ENCODE measurements at places on chromosomes 6 and 20. TPM values are rescaled to one million over a fixed set of nuclear protein-coding genes. Genes with fewer than 3 reads are reported as not detected.

Gene SOBP
- total RNA-seq = 0.17 TPM

Gene ADGRB3
- total RNA-seq = 0.11 TPM

Gene ZNF165
- total RNA-seq = 12.1 TPM

Gene CUL7
- total RNA-seq = 18.6 TPM

Gene SLC16A10
- total RNA-seq = 2.9 TPM

Gene SLC22A2
- total RNA-seq = not detected

Gene DPPA5
- not detected for total RNA-seq

Gene ASIP
- not detected for total RNA-seq

Gene PACRG
- not detected for total RNA-seq

DNA sequence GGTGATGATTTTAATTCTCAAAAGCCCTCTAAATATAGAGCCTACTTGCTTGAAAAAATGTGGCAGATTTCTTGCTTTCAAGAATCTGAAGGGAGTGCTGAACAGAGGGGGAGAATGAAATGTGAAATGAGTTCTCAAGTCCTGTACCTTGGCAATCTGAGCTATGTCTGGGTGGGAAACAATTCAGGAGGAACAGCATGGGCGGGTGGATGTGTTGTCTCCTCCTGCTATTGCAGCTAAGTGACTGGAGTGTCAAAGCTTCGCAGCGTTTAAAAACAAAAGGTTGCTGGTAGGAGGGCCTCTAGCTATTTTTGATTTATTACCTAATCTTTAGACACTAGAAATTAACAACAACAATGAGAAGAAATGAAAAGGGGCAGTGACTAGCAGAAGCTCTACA is 102.5 kb upstream of the ARG1 start:
- no peaks in the 10 kb centered on the region for H3K27me3 ChIP-seq
- no peak for DNase-seq
- H3K4me1 ChIP-seq = no peaks in the 10 kb centered on the region
- no peak overlapping the region for H3K27ac ChIP-seq

DNA sequence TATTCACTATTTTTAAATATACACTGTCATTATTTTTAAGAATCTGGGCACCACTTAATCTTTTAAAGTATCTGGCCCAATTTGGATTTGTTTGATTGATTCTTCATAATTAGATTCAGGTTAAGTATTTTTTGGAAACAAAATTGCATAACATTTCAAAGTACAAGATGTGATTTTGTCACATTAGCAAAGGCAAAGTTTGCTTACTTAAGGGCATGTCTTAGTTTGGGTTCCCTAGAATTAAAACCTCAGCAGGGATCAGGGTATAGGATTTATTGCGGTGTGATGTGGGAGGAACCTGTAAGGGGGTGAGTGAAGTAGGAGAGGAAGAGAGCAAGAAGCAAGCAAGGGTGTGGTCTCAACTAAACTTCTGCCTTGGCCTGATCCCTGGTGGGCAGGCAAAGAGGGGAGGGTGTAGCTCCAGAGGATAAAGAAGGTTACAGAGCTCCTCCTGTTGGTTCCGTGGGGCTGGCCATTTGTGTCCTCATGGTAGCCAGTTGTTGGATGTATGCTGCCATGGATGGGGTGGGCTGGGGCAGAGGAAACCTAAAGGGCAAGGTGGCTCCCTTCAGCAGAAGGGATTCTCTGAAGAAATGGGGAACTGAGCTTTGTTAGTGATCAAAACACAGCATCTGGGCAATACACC is 668.7 kb upstream of the SLC35B3 start:
- H3K4me3 ChIP-seq = no peak overlapping the region
- DNase-seq = no peak
- H3K27me3 ChIP-seq = peaks cover 25% of the 10 kb centered on the region
- H3K4me1 ChIP-seq = no peaks in the 10 kb centered on the region
- no peaks in the 10 kb centered on the region for H3K36me3 ChIP-seq

GRCh38 chr6:7590918-7591302 is 912 bp downstream of the SNRNP48 start:
- H3K4me1 ChIP-seq = peaks cover 18% of the 10 kb centered on the region
- peak overlapping the region; percentile 94 for H3K4me3 ChIP-seq
- H3K27ac ChIP-seq = no peak overlapping the region

DNA sequence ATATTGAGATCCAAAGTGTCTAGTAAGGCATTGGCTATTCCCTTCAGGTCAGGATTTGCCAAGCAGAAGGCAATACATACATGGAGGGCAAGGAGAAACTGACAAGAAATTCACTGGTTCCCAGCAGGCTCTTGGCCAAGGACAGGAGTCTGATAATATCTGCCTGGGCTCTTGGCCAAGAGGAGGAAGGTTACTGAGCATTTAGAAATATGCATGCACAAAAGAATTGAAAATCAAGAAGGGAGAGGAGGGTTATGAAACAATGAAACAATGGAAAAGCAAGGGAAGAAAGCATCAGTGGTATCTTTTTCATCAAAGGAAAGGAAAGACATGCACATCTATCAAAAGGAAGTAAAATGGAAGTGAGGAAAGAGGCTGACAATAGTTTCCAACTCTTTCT is 42.4 kb downstream of the ARHGAP18 start:
- peaks cover 20% of the 10 kb centered on the region for H3K4me1 ChIP-seq
- H3K36me3 ChIP-seq = no peaks in the 10 kb centered on the region
- H3K4me3 ChIP-seq = no peak overlapping the region

DNA sequence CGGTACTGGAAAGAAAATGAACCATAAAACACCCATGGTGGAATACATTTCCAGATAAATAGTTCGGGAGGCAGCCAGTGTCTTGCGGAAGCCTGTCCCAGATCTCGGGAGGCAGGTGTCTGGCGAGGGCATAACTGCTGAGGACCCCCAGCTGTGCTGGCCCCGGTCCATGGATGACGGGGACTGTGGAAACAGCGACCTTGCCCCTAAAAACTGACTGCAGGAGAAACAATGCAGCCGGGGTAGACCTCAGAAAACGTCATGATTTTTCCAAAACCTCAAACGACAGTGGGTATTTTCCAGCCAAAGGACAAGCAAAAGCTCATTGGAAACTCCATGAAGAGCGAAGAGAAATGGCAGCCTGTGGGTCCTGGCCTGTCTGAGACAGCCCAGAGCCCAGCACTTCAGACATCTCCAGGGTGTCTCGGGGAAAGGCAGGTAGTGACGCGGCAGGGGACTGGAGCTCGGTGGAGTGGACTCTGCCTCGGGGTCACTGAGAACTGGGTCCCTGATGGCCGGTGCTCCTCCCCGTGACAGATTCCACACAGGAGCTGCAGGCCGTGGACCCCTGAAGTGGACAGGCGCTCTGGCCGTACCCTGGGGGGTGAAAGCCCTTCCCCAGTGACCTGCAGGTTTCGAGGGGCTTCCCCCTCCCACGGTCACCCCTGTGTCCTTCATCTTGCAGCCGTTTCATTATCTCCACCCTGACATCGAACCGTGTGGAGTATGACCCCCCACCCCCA is 188.6 kb downstream of the SYNDIG1 start:
- H3K4me3 ChIP-seq = no peak overlapping the region
- peaks cover 19% of the 10 kb centered on the region for H3K4me1 ChIP-seq
- DNase-seq = no peak
- H3K27ac ChIP-seq = no peak overlapping the region
- H3K27me3 ChIP-seq = no peaks in the 10 kb centered on the region

GRCh38 chr20:46154305-46154704 is 36.2 kb downstream of the CD40 start:
- no peak for DNase-seq
- no peaks in the 10 kb centered on the region for H3K4me1 ChIP-seq
- no peak overlapping the region for H3K4me3 ChIP-seq
- peaks cover 44% of the 10 kb centered on the region for H3K27me3 ChIP-seq

GRCh38 chr20:25148982-25149846 is 46.3 kb upstream of the ENTPD6 start:
- no peaks in the 10 kb centered on the region for H3K36me3 ChIP-seq
- H3K4me3 ChIP-seq = no peak overlapping the region
- DNase-seq = no peak
- H3K27ac ChIP-seq = no peak overlapping the region

- no peaks in the 10 kb centered on the region for H3K27me3 ChIP-seq
- H3K4me1 ChIP-seq = peaks cover 13% of the 10 kb centered on the region
- peak; percentile 45 for DNase-seq
- H3K4me3 ChIP-seq = no peak overlapping the region
- no peaks in the 10 kb centered on the region for H3K36me3 ChIP-seq
Measured at GRCh38 chr20:60036746-60037499, 78.7 kb downstream of the CDH26 start.

DNA sequence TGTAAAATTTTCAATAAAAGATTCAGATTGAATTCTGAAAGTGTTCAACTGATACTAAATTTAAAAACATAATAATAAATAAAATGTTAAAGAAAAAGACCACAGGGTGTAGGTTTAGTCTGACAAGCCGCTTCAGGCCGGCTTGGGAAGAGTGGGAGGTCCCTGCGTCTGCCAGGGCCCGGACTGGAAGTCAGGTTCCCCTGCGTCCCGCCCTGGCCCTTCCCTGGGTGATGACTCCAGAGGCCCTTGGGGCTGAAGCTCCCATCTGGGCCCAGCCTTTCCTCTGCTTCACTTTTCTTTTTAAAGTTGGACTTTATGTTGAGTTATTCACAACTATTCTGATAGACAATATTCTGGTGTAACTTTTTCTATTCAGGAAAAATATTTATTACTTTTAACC is 93.3 kb downstream of the SMOC2 start:
- H3K27ac ChIP-seq = no peak overlapping the region
- no peak for DNase-seq
- H3K36me3 ChIP-seq = no peaks in the 10 kb centered on the region
- H3K27me3 ChIP-seq = no peaks in the 10 kb centered on the region
- H3K4me1 ChIP-seq = no peaks in the 10 kb centered on the region
- no peak overlapping the region for H3K4me3 ChIP-seq

GRCh38 chr6:12536416-12536815 is 180.2 kb upstream of the PHACTR1 start:
- DNase-seq = no peak
- no peak overlapping the region for H3K27ac ChIP-seq
- no peaks in the 10 kb centered on the region for H3K36me3 ChIP-seq
- H3K27me3 ChIP-seq = no peaks in the 10 kb centered on the region
- H3K4me3 ChIP-seq = no peak overlapping the region

DNA sequence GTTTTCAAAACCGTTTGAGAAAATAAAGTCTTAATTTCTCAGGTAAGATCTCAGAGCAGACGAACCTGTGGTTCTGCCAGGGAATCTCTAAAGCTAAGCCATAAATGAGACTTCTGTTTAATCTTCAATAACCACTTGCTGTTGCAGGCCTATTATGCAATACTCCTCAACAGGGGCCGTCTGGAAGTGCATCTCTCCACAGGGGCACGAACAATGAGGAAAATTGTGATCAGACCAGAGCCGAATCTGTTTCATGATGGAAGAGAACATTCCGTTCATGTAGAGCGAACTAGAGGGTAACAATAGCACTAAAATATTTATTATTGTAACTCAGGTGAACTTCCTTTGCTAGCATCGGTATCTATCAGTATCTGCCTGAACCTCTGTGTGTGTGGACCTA is 223.7 kb downstream of the ARHGAP18 start:
- H3K4me1 ChIP-seq = peaks cover 24% of the 10 kb centered on the region
- no peaks in the 10 kb centered on the region for H3K27me3 ChIP-seq
- no peak for DNase-seq
- H3K27ac ChIP-seq = no peak overlapping the region
- no peak overlapping the region for H3K4me3 ChIP-seq
- no peaks in the 10 kb centered on the region for H3K36me3 ChIP-seq

DNA sequence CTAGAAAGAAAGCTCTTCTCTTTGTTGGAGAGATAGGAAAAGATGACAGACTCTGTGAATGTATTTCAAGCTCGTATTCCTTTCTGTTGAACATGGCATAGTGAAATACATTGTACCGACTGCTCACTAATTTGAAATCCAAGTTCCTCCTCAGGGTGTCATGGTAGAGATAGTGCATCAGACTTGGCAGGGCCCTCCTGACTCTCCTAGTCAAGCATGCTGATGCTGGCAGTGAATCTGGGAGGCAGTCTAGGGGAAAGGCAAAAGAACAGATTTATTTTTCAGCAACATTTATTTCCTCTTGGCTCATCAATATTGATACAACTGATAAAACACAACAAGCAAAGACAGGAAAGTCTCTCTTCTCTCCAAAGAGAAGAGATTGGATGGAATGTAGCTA is 356.3 kb upstream of the IRAK1BP1 start:
- no peak for DNase-seq
- no peaks in the 10 kb centered on the region for H3K4me1 ChIP-seq
- H3K36me3 ChIP-seq = no peaks in the 10 kb centered on the region
- no peak overlapping the region for H3K27ac ChIP-seq

- no peaks in the 10 kb centered on the region for H3K27me3 ChIP-seq
- no peak overlapping the region for H3K27ac ChIP-seq
- peaks cover 29% of the 10 kb centered on the region for H3K4me1 ChIP-seq
- no peak for DNase-seq
Measured at GRCh38 chr20:300345-300990, 3.1 kb downstream of the ZCCHC3 start.

DNA sequence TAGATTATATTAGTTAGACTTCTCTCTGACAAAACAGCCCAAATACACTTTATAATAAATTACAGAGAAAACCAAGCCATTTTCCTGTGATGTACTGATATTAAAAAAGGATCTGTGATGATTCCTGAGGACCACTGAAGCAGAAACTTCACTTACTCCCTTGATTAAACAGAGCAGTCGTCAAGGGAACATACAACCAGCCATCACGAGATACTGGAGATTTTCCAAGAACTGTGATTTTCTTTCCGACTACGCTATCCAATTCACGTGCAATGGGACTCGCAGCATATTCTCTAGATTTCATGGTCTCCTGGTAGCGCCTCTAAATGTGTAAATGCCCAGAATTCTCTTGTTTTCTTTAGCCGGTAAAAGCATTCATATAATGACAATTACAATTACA is 377.4 kb downstream of the PHF3 start:
- no peaks in the 10 kb centered on the region for H3K27me3 ChIP-seq
- no peak overlapping the region for H3K27ac ChIP-seq
- peaks cover 4% of the 10 kb centered on the region for H3K4me1 ChIP-seq
- no peak for DNase-seq
- H3K36me3 ChIP-seq = no peaks in the 10 kb centered on the region

- H3K27ac ChIP-seq = no peak overlapping the region
- no peak for DNase-seq
- no peak overlapping the region for H3K4me3 ChIP-seq
- peaks cover 12% of the 10 kb centered on the region for H3K27me3 ChIP-seq
- H3K4me1 ChIP-seq = peaks cover 3% of the 10 kb centered on the region
- no peaks in the 10 kb centered on the region for H3K36me3 ChIP-seq
Measured at GRCh38 chr20:54231036-54231435, 23.1 kb downstream of the PFDN4 start.
